ENCODE measurements at places on chromosomes 7 and 10.
A peak's percentile ranks its signal among the peaks of the same experiment; 100 is the strongest.

GRCh38 chr7:831596-832166 lies 595 bp upstream of the SUN1 start:
- DNase-seq, result no peak

DNA sequence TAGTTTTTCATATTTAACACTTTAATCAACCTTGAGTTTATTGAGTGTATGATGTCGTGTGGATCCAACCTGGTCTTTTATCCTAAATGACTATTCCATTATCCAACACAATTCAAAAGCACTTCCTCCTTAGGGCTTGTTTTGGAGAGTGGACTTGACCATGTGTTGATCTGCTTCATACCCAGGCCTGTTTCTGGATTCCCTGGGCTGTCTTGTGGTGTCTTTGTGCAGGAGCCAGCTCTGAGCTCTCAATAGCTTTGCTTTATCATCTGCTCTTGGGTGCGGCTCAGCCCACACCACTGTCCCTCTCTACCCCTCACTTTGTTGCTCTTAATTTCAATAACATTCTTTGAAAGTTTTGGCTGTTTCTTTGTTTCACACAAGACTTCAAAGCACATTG lies 70.9 kb upstream of the CHST15 start:
- DNase-seq, result no peak

- no peak for DNase-seq
Observed at GRCh38 chr7:100655908-100656674, at the start of gene ACTL6B. Gene ACTL6B (minus strand): TSS chr7:100656448. CDS start chr7:100656354, 94 bp downstream.

GRCh38 chr10:49008091-49008490 lies 68.5 kb upstream of the LRRC18 start:
- no peak for DNase-seq

GRCh38 chr7:121798896-121799295 lies 74.1 kb upstream of the PTPRZ1 start:
- no peak for DNase-seq

DNA sequence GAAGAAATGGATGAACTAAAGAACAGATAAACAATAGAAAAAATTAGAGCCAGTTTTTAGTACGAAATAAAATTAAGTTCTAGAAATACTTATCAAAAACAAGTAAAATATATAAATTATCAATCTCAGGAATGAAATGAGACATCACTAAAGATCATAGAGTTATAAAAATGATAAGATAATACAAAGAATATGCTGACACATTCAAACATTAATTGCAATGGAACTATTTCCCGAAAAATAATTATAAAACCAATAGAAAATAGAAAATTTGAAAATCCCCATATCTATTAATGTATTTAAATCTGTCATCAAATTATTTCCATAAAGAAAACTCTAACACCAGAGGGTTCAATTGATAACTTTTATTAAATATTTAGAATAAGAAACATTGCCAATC lies 458.1 kb upstream of the MBL2 start:
- no peak for DNase-seq

DNA sequence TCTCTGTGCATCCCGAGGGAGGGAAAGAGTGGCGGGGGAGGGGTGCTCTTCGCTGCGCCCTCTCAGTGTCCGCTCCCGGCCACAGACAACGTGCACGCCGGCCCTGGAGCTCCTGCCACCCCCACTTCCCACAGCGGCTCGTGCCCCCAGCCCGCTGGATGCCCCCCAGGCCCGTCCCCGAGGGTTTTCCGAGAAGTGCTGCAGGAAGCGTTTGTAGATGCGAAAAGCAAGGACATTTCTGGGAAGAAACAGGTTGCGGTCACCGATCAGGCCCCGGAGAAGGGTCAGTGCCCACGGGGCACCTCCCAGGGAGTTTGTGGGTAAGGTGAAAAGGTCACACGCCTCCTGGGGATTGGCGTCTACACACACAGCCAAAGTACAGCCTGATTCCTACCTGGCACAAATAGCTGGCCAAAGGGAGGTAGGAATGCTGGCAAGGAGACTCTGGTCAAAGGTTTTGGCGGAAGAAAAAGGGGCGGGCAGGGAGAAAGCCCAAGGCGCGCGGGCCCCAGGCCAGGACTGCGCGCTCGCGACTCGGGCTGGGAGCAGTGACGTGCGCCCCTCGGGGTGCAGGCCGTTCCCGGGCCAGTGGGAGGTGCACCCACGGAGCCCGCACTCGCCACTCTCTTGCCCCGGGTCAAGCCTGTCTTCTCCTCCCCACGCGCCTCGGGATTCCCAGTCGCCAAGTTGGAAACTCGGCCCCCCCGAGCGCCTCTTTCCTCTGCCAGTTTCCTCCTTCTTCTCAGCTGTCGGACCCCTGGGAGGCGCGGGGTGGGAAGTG lies 1.5 kb upstream of the NRP1 start:
- DNase-seq, result peak; percentile 18

GRCh38 chr7:133491846-133492652 lies 239.2 kb downstream of the EXOC4 start:
- no peak for DNase-seq

- DNase-seq, result no peak
Observed at GRCh38 chr7:93205046-93205445, 21.2 kb downstream of the HEPACAM2 start.

GRCh38 chr10:7665767-7666166 lies 999 bp downstream of the ITIH5 start:
- no peak for DNase-seq

- no peak for DNase-seq
Observed at GRCh38 chr7:51189777-51190176, 126.8 kb downstream of the COBL start.

DNA sequence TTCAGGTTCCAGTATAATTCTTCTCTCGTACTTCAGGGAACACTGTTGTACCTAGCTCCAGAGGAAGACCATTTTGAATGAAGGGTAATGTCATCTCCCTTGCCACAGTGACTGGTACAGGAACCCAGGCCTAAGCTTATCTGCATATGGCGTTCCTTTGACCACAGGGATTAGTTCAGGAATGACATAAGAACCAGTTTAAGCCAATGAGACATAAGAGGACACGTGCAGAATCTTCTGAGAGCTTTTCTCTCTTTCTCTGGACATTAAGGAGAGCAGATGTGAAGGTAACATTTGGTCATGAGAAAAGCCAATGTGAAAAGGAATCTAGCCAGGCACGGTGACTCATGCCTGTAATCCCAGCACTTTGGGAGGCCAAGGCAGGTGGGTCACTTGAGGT lies 21.8 kb upstream of the HIBADH start:
- DNase-seq, result no peak

DNA sequence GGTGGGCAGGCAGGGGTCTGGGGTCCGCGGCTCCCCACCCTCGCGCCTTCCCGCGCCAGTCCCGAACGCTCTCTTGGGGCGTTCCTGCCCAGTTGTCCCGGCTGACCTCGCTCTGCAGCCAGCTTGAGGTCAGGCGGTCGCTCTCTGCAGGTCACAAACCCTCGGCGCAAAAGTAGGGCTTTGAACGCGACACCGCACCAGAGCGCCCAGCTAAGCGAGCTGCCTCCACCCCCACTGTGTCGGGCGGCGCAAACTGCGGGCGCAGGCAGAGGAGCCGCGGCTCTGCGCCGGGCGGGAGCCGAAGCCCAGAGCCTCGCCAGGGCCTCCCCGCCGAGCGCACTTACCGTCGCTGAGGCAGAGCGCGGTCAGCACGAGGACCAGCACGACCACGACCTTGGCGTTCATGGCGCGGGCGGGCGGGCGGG lies 284 bp downstream of the CXCL12 start:
- DNase-seq, result no peak

DNA sequence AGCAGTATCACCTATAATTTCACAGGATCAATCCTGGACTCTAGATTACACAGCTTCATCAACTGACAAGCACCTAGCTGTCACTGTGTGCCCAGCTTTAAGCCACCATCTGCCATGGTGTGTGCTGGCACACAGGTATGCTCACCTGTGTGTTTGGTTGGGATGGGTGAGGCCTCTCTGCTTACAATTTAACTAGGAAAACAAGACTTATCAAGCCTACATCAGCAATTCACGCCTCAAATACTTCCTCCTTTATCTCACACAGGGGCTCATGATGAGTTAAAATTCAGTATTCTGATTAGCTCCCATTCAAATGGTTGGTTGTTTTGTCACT lies 608.2 kb downstream of the PARD3 start:
- no peak for DNase-seq

- DNase-seq, result no peak
Observed at GRCh38 chr10:70319183-70319582, 35.4 kb upstream of the NPFFR1 start.

DNA sequence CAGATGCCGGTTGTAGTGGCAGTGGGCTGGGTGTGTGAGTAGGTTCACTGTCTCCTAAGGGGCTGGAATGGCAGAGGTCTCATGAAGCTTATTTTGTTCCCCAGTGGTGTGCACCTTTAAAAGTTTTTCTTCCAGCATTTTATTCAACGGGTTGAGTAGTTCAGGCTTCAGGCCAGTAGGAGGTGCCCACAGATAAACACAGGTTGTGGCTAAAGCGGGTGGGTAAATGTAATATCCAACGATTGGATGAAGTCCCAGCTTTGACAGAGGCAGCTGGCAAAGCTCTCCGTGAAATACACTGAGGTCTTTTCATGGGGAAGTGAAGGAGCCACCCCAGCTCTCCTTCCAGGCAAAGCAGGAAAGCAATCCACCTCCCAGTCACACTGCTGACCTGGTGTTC lies 339.8 kb upstream of the LRRTM3 start:
- DNase-seq, result no peak

DNA sequence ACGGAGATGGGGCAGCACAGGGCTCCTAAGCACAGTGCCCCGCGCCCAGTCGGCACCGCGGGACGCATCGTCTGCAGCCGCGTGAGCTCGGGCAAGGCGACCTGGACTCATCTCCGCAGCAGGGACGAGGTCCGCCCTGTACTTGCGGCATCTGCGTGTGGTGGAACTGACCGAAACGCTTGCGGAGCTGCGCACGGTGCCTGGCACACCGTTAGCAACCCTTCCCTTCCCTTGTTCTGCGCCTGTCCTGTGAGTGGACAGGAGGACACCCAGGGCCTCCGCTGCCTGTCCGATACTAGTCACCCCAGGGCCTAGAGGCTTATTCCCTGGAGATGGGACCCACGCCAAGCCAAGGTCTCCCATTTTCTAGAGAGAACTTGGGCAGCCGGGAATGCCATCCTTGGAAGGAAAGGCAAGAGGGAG lies 98.5 kb downstream of the WDR11 start:
- no peak for DNase-seq

DNA sequence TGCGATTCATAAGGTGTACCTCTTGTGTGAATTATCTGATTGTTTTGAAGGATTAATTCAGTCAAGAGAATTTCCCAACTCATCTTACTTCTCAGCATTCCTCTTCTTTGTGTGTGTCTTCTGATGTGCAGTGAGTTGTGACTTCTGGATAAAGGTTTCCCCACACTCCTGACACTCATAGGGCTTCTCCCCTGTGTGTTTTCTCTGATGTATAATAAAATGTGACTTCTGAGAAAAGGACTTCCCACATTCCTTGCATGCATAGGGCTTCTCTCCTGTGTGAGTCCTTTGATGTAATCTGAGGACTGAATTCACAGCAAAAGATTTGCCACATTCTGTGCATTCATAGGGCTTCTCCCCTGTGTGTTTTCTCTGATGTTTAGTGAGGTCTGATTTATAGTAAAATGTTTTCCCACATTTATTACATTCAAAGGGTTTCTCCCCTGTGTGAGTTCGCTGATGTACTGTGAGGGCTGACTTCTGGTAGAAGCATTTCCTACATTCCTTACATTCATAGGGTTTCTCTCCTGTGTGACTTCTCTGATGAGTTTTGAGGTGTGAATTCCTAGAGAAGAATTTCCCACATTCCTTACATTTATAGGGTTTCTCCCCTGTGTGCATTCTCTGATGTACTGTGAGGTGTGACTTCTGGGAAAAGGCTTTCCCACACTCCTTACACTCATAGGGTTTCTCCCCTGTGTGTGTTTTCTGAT lies 24.2 kb downstream of the ZNF25 start:
- no peak for DNase-seq

GRCh38 chr7:154509192-154509591 lies 457.0 kb downstream of the DPP6 start:
- no peak for DNase-seq

GRCh38 chr10:96500519-96500918 lies 13.2 kb downstream of the TLL2 start:
- DNase-seq, result no peak

DNA sequence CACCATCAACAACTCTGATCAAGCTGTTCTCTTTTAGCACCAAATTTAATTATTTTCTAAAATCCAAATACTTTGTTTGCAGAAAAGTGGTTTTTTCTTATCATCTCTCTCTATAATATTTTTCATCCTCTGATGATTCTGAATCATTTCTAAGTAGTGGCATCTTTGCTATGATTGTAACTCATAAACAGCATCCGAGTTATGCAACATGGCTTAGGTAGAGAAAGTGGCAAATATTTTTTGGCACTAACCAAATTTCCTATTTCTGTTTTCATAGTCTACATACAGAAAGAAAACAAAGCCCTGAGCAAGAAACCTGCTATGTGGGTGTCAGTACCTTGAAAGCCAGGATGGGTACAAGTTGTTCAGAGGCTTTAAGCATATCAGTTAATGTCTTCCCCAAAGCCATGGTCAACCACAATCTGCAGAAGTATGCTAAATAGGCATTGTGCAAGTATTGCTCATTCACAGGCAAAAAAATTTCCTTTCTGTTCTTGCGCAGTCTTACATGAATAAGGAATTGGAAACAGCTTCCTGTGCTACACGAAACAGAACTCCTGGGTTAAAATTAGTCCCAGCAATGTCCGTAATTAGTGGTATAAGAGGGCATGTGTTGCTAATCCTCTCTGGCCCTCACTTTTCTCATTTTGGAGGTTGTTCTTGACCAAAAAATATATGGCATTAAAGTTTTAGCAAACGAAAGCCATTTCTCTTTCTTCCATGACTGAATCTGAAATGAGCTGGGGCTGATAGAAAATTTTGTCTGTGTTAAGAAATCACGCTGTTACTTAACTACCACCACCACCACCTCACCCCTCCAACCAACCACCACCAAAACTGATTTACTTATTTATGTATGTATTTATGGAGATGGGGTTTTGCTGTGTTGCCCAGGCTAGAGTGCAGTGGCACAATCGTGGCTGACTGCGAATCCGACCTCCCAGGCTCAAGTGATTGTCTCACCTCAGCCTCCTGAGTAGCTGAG lies 325.6 kb upstream of the MAGI2 start:
- DNase-seq, result no peak

DNA sequence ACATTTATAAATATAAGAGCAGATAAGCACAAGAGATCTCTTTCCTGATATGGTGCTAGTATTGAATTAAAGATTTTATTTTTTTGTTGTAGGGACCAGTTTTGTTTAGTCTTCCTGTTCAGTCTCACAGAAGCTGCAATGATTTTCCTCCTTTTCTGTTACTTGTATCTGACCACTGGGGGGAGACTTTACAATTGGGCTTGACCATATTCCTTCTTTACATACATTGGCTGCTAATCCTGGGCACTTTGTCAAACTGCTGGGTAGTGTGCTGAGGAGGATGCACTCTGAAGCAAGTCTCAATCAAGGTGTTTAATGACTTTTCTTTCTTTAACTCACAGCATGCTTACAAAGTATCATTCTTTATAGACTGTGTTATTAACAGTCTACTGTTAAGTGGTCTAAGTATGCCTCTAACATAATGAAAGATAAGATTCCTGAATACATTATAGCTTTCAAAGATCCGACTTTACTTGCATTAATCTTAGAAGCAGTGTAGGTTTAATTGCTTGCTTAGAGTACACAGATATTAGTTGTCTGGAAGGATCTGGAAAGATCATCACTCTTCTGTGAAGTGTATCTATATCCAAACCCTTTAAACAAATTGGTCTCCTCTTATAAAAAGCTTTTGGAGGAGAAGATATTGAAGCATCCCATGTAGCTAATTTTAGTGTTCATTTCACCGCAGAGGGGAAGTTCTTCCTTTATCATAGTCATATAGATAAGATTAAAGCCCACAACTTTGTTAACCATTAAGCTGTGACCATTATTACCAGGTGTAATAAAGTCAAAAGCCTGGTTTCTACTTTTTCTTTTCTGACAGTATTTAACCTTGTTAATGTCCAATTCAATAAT lies 3.1 kb downstream of the PALS2 start:
- peak; percentile 45 for DNase-seq

Data from CD4-positive, alpha-beta T cell (primary cell).